ENCODE measurements at places on chromosomes 6 and 20.

GRCh38 chr6:106787327-106788196, 158.2 kb downstream of the QRSL1 start:
- DNase-seq: no peak

DNA sequence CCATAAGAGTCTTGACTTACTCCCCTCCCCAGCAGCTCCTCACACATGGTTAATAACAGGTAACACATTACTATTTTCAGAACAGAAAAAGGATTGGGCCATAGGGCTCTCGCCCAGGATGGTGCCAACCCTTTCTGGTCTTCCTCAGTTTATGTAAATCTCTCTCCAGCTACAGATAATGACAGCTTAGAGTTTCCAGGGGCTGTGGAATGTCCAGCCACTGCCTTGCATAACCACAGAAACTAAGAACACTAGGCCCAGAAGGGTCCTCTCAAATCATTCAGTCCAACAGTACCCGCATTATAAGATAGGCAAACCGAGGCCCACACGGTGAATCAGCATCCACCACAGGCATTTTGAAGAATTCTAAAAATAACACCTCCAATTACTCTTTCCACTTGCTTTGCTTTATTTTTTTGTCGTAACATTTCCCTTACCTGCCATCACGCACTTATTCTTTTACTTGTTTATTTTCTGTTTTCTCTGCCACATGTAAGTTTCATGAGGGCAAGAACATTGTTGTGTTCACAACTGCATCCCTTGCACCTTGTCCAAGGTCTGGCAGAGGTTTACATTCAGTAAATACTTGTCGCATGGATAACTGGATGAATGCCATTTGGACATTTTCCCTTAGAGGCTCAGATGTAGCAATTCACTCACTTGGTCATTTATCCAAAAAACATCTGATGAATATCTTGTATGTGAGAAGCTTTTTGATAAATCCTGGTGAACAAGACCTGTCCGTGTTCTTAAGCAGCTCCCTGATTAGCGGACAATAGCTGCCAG, 6.4 kb upstream of the SDC4 start:
- no peak for DNase-seq

- DNase-seq: peak; percentile 32
Measured at GRCh38 chr6:35141007-35141655, at the start of gene TCP11. TCP11 (minus strand) TSS chr6:35141339; CDS start chr6:35140870, 469 bp downstream.

GRCh38 chr6:163366288-163366687, 48.2 kb upstream of the QKI start:
- no peak for DNase-seq

GRCh38 chr6:138776659-138777058, 3.1 kb downstream of the CCDC28A start:
- DNase-seq: no peak

DNA sequence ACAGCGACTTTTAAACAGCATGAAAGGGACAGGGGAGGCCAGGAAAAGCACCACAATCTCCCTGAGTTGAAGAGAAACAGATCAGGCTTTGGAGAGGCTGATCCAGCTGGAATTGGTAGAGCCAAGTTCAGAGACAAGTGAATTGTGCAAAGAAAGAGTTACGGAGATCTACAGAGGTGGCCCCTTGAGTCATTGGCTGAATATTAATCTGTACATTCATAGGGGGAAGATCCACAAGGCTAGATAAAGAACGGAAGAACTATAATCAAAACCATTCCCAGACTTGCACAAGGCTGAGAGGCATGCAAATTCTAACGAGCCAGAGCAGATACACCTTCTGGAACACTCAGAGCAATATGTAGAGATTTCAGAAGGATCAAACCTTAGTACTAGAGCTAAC, 14.2 kb upstream of the FOXQ1 start:
- no peak for DNase-seq

GRCh38 chr20:47090835-47091234, 196.2 kb downstream of the EYA2 start:
- no peak for DNase-seq

DNA sequence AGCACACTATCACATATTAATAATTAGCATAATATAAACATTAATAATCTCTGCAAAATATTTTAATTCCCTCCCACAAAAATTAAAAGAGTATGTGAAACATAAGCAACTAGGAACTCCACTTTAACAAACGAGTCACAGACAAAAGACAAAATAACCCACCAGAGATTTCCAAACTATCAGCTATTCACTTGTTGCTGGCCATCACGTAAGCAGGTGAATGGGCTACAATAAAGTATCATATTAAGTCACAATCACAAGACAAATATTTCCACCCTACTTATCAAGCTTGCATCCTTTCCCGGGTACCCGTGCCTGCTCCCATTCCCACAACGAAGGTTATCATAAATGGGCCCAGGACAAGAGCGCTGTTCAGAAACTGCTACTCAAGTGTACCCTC, 2.5 kb downstream of the HDAC2 start:
- no peak for DNase-seq

DNA sequence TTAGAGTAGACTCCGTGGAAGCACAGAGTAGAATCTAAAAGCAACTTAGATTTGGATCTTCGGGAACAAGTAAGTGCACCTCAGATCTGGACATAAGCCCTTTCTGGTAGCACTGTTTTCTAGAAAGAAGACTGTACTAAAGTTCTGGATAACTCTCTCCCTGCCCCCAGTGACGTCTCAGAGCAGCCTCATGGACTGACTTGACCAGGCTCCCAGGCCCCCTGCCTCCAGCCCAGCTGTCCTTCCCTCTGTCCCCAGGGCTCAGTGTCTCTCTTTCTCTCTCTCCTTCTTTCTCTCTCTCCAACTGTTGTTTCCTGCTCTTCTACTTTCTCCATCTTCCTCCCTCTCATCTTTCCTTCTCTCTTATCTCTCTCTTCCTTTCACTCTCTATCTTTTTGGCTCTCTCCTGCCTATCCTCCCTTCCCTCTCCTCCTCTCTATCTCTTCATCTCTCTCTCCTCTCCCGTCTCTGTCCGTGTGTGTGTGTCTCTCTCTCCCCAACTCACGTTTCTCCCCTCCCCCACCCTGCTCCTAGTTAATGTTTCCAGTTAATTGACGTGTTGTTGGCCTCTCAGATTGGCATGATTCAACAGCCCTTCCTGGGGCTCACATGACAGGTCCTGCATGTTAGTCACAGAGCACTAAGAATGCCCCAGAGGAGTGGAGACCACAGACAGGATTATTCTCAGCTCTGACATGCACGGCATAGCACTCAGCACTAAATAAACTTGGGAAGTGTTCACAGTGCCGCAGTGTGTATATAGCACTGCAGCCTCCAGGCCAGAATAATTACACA, 180.4 kb upstream of the FOXQ1 start:
- no peak for DNase-seq

GRCh38 chr6:137402143-137402680, 92.0 kb downstream of the OLIG3 start:
- no peak for DNase-seq

DNA sequence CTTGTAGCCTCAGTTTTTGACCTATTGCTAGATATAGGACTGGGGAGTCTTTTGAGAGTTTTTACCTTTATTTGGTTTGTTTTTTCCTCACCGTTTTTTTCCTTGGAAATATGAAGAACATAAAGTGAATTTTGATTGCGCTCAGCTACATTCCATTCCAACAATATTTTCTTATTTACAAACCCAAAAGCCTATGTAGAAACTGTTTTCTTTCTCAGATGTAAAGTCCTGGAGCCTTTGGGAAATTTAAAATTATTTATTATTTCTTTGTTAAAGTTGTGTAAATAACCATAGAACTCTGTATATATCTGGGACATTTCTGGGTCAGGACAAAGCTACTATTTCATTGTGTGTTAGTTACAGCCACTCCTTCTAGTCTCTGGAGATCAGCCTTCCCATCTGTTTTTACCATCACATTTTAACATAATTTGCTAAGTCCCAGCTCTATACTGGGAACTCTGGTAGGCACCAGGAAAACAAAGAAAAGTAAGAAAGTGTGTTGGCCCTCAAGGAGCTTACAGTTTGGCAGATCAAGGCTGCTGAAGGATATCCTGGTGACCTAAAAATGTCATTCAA, 68.8 kb downstream of the JAG1 start:
- DNase-seq: no peak
